ENCODE measurements at places on chromosomes 5 and 9. TPM values are rescaled to one million over a fixed set of nuclear protein-coding genes. Genes with fewer than 3 reads are reported as not detected.

The PCDHA11 gene
- not detected for total RNA-seq

The AOPEP gene
- total RNA-seq, result 25.6 TPM

The EIF4EBP3 gene
- 1.3 TPM for total RNA-seq

The TMEM232 gene
- 0.41 TPM for total RNA-seq

- DNase-seq, result no peak
These were observed 20.3 kb downstream of the RAI14 start for GRCh38 chr5:34676416-34676815.

GRCh38 chr9:71755230-71755629 lies 13.1 kb downstream of the CEMIP2 start:
- no peak for DNase-seq

GRCh38 chr9:126475933-126476555 lies 137.7 kb upstream of the LMX1B start:
- no peak for DNase-seq

DNA sequence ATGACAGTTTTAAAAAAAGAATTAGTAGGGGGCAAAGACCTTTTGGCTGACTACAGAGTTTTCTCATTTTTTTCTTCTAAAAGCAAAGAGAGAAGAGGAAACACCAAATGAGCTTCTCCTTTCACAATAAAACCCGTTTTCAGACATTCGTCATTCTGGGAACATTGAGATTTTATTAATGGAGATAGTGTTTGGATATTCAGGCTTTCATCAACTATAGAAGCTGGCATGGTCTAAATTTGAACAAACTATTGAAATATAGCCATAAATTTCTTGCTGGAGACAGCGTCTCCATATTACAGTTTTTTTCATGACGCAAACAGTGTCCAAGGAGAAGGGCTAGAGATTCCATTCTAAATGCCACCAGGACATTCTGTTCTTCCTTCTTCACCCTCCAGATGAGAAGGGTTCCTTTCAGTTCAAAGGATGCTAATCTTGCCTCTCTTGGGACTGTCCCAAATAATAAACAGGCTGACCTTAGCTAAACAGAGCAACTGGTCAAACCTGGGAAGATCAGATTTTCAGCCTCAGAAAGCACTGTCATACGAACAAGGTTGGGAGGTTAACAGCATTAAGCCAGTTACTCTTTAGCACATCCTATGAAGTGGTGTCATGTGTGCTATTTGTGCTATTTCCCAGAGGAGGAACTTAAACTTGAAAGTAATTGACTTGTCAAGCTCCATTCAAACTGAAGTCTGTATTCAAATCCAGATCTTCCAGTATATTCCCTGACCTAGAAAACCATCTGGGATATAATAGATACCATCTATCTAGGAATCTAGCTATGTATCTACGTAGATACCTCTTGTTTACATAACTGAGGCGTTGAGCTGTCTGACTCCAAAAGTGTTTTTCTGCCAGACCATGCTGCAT lies 125.6 kb downstream of the LPAR1 start:
- no peak for DNase-seq

- DNase-seq, result no peak
These were observed 135.7 kb upstream of the PHYKPL start for GRCh38 chr5:178368274-178368673.

DNA sequence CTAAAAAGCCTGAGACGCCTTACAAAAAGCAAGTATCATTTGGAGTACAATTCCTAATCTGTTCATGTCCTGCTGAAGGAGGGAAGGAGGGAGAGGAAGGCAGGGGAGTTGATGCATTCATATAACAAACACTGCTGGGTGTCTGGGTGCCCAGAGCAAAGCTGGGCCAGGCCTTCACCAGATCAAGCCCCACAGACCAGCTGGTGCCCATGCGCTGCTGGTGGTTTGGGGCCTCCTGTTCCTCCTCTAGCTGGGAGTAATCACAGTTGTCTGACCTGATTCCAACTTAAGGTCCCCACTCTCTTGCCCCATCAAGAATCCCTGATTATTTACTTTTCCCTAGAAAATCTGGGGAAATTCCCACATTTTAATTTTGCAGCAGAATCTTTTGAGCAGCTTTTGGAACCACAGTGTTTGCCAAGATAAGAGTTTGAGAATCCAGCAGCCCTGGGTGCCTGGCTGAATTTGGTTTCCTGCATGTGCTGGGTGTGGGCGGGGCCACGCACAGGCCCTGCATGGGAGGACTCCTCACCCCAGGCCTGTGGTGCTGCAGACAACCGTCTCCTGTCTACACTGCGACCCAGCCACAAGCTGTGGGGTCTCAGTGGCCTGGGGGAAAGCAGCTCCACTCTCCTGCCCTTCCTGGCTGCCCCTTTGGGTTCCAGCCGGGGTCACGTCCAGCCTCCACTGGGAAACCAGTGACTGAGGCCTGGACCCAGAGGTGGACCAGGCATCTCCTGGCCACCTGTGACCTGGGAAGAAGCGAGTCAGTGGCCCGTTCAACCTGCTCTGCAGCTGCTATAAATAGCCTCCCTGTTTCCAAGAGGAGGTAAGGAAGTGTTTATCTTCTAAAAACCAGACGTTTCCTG lies 47.5 kb downstream of the NEURL1B start:
- DNase-seq, result no peak

- DNase-seq, result no peak
These were observed 350.9 kb downstream of the GLIS3 start for GRCh38 chr9:3948826-3949556.

DNA sequence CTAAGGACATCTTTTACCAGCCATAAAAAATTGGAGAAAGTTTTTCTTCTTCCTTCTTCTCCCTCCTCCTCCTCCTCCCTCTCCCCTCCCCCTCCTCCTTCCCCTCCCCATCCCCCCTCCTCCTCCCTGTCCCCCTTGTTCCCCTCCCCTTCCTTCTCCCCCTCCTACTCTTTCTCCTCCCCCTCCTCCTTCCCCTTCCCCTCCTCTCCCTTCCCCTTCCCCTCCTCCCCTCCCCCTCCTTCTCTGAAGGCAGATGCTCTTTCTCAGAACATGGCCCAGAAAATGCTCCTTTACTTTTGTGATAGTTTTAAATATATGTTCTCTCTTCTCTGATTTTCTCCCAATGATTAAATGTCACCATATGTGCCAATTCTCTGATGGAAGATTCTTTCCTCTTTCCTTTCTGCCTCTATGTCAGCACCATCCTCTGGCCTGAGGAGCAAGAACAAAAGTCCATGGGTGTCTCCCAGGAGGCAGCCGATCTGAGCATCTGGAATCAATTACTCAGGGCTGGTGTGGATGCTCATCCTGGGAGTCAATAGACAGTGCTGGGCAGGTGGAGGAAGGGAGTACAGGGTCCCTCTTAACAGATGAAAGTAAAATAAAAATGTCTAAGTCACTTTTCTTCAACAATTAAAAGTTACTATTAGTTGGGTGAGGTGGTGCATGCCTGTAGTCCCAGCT lies 63.0 kb upstream of the GNA14 start:
- no peak for DNase-seq

GRCh38 chr9:136031741-136032730 lies 63.1 kb downstream of the NACC2 start:
- DNase-seq, result no peak

GRCh38 chr5:50553560-50553984 lies 112.5 kb upstream of the EMB start:
- no peak for DNase-seq

- DNase-seq, result no peak
These were observed 299.7 kb downstream of the CWC27 start for GRCh38 chr5:65068410-65068809.

DNA sequence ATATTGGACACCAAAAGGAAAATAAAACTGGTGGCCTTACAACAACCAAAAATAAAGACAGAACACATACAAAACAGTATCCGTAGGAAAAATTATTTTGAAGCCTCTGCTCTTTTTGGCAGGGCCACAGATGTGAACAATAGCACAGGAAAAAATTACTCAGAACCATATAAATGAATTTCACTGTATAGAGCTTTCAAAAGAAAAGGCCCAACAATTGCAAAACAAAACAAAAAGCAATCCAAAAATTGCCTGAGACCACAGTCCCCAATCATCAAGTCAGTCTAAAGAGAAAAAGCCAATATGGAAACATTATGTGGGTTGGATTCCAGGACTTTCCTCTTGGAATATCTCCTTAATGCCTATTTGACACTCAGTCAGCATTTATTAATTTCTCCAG lies 243.8 kb downstream of the CEMIP2 start:
- no peak for DNase-seq

Measured in glomerular endothelial cell (primary cell).